ENCODE measurements at places on chromosomes 4 and X. TPM values are rescaled to one million over a fixed set of nuclear protein-coding genes. Genes with fewer than 3 reads are reported as not detected.

The GAGE12J gene
- total RNA-seq = not detected

GRCh38 chr4:118957722-118958445, 69.2 kb downstream of the SYNPO2 start:
- DNase-seq = no peak
- H3K27ac ChIP-seq = peak overlapping the region; percentile 65
- H3K4me1 ChIP-seq = no peaks in the 10 kb centered on the region
- H3K4me3 ChIP-seq = no peak overlapping the region
- H3K27me3 ChIP-seq = no peaks in the 10 kb centered on the region

GRCh38 chr4:106039796-106040195, 144.5 kb downstream of the NPNT start:
- H3K4me3 ChIP-seq = no peak overlapping the region
- H3K4me1 ChIP-seq = no peaks in the 10 kb centered on the region
- H3K36me3 ChIP-seq = no peaks in the 10 kb centered on the region
- H3K27ac ChIP-seq = no peak overlapping the region
- DNase-seq = no peak

- no peak for DNase-seq
- H3K27me3 ChIP-seq = no peaks in the 10 kb centered on the region
- H3K27ac ChIP-seq = no peak overlapping the region
- no peaks in the 10 kb centered on the region for H3K36me3 ChIP-seq
- no peaks in the 10 kb centered on the region for H3K4me1 ChIP-seq
Measured at GRCh38 chrX:24662352-24662751, 15.2 kb upstream of the PCYT1B start.

- no peaks in the 10 kb centered on the region for H3K27me3 ChIP-seq
- no peak for DNase-seq
- H3K4me3 ChIP-seq = no peak overlapping the region
- H3K27ac ChIP-seq = peak overlapping the region; percentile 25
- H3K4me1 ChIP-seq = no peaks in the 10 kb centered on the region
Measured at GRCh38 chrX:79107891-79108718, 36.4 kb upstream of the GPR174 start.

DNA sequence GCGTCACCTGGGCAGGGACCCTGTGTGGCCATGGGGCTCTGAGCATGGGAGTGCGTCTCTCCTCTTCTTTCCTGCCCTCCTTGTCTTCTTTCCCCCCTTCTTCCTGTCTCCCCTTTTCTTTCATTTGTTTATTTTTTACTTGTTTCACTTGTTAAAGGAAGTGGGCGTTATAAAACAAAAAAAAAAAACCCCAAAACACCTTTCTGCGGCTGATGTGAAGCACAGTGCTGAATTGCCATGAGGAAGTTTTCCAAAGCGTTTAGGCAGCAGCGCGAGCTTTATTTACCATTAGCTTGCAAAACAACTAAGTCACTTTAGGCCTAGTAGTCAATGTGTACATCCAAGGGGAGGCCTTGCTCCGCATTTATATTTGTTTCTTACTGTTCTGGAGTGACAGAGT, 57.0 kb downstream of the NOP14 start:
- no peak for DNase-seq
- no peaks in the 10 kb centered on the region for H3K4me1 ChIP-seq
- H3K27ac ChIP-seq = no peak overlapping the region
- H3K4me3 ChIP-seq = no peak overlapping the region
- peaks cover 100% of the 10 kb centered on the region for H3K36me3 ChIP-seq
- no peaks in the 10 kb centered on the region for H3K27me3 ChIP-seq

- H3K27me3 ChIP-seq = no peaks in the 10 kb centered on the region
- no peak for DNase-seq
- no peaks in the 10 kb centered on the region for H3K36me3 ChIP-seq
Measured at GRCh38 chr4:113759696-113760093, 1.8 kb downstream of the CAMK2D start.

GRCh38 chrX:141638550-141638949, 49.0 kb downstream of the SPANXA2 start:
- no peak for DNase-seq
- H3K27ac ChIP-seq = no peak overlapping the region
- H3K4me3 ChIP-seq = no peak overlapping the region
- H3K4me1 ChIP-seq = no peaks in the 10 kb centered on the region
- no peaks in the 10 kb centered on the region for H3K27me3 ChIP-seq
- no peaks in the 10 kb centered on the region for H3K36me3 ChIP-seq

- DNase-seq = no peak
- peak overlapping the region; percentile 85 for H3K27ac ChIP-seq
- peaks cover 6% of the 10 kb centered on the region for H3K4me1 ChIP-seq
- no peaks in the 10 kb centered on the region for H3K27me3 ChIP-seq
- peak overlapping the region; percentile 77 for H3K4me3 ChIP-seq
Measured at GRCh38 chr4:26583538-26583864, 383 bp upstream of the TBC1D19 start.
